IgD-negative memory B cell (primary cell): ENCODE measurements at places on chromosomes 13 and 19. TPM values are rescaled to one million over a fixed set of nuclear protein-coding genes. Genes with fewer than 3 reads are reported as not detected.

Gene ZNF541
- polyA plus RNA-seq: not detected

Gene SCAMP4
- 43.1 TPM for polyA plus RNA-seq

Gene EEF1AKMT1
- 10.5 TPM for polyA plus RNA-seq

Gene ACER1
- not detected for polyA plus RNA-seq

Gene MAP4K1
- polyA plus RNA-seq: 250 TPM

Gene C1QTNF9
- polyA plus RNA-seq: not detected

Gene UHRF1
- polyA plus RNA-seq: not detected

Gene ZNF383
- polyA plus RNA-seq: 9.6 TPM

Gene GALP
- not detected for polyA plus RNA-seq

Gene SOX1
- not detected for polyA plus RNA-seq

Gene COMP
- polyA plus RNA-seq: not detected

Gene KLK3
- polyA plus RNA-seq: not detected

Gene CD70
- 28.4 TPM for polyA plus RNA-seq

Gene BSPH1
- polyA plus RNA-seq: not detected

Gene NFIC
- 12.8 TPM for polyA plus RNA-seq

Gene DCT
- polyA plus RNA-seq: not detected

Gene ZNF682
- 3.7 TPM for polyA plus RNA-seq

Gene LILRB5
- polyA plus RNA-seq: not detected

Gene DACT3
- not detected for polyA plus RNA-seq

Gene NUMBL
- 4.0 TPM for polyA plus RNA-seq
